ENCODE measurements at places on chromosomes 16 and 17. TPM values are rescaled to one million over a fixed set of nuclear protein-coding genes. Genes with fewer than 3 reads are reported as not detected.

Gene MBTD1
- total RNA-seq = 44.2 TPM

GRCh38 chr17:17229416-17230384 is 7.3 kb downstream of the FLCN start:
- no peak for DNase-seq

Gene DBNDD1
- 6.0 TPM for total RNA-seq

GRCh38 chr17:20562587-20562986 is 16.9 kb upstream of the CDRT15L2 start:
- no peak for DNase-seq

Gene ZFP3
- total RNA-seq = 8.9 TPM

Gene GPR139
- 0.72 TPM for total RNA-seq

DNA sequence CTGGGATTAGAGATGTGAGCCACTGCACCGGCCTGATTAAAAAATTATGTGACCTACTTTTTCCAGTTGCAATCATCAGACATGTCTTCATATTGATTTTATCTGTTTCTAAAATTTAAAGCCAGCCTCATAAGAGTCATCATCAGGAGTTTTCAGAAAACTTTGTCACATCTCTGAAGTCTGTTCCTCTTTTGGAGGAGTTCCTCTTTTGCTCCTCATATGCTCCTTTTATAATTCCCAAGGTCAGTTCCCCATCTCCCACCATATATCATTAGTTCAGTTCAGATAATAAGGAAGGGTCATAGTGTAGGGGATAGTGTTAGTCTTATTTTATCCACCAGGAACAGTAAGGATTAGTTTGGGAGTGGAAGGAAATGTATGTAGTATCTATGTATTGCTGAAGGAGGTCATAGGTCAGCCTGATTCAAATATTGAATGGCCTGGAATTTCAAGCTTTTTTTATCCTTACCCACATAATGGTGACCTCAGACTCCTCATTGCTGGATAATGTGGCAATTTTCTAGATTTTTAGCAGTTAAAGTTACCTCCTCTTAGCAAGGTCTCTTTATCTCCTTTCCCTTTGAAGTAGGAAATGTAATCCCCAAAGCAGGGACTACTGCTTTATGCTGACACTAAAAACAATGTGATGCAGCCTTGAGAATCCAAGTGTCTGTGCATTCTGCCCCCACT is 13.8 kb upstream of the DUSP14 start:
- DNase-seq = no peak

GRCh38 chr16:89705006-89705405 is 3.5 kb upstream of the SPATA2L start:
- DNase-seq = no peak

DNA sequence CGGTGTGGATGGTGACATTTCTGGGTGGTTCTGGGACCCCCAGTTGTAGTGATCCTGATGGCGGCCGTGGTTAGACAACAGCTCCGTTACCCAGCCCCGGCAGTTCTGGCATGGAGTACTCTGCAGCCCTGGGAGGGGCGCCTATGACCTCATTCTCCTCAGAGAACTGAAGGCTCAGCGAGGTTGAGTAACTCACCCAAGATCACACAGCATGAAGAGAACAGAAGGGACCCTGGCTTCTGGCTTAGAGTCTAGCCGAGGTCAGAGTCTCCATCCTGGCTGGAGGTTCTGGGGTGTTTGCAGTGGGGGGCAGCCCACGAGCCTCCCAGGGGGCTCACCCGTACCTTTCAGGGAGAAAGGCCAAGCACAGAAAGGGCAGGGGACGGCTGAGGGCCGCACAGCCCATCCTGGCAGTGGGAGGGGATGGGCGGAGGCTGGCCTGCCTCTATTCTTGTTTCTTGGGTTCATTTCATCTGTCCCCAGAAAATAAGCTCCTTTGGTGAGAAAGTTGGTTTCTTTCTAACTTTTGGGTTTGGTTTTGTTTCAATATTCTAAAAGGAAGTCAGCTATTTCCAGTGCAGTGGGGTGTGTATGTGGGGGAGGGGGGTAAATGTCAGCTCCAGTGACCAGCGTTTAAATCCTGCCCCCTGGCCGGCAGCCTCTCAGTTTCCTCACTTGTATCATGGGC is 13.2 kb downstream of the ZFPM1 start:
- DNase-seq = no peak

Gene ENPP7
- total RNA-seq = not detected

GRCh38 chr16:29729116-29729521 is 16.7 kb downstream of the C16orf54 start:
- no peak for DNase-seq

GRCh38 chr16:52932321-52932720 is 120.4 kb downstream of the CHD9NB start:
- no peak for DNase-seq

Gene KRT39
- total RNA-seq = not detected

DNA sequence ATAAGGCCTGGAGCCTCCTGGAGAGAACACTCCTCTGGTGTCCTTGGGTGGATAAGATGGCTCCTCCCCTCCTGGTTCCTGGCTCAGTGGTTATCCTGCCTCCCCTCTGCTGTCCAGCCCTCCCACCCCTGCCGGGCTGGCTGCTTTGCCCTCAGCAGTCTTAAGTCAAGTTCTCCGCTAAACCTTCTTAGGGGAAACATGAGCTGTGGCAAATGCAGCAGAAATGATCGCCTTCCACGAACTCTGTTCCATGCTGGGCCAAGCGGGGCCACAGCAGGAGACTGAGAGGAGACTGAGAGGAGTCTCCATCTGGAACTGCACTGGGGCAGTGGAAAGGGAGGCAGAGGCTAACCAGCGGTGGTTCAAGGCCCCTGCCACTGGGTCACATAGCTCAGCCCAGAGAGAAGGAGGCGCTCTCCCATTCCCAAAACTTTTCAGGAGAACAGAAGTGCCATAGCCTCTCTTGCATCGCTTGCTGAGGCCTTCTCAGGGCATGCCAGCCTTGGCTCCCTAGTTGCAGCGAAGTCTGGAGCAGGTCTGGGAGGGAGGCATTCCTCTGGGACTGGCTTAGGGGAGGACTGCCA is 26.9 kb downstream of the TNS4 start:
- no peak for DNase-seq

DNA sequence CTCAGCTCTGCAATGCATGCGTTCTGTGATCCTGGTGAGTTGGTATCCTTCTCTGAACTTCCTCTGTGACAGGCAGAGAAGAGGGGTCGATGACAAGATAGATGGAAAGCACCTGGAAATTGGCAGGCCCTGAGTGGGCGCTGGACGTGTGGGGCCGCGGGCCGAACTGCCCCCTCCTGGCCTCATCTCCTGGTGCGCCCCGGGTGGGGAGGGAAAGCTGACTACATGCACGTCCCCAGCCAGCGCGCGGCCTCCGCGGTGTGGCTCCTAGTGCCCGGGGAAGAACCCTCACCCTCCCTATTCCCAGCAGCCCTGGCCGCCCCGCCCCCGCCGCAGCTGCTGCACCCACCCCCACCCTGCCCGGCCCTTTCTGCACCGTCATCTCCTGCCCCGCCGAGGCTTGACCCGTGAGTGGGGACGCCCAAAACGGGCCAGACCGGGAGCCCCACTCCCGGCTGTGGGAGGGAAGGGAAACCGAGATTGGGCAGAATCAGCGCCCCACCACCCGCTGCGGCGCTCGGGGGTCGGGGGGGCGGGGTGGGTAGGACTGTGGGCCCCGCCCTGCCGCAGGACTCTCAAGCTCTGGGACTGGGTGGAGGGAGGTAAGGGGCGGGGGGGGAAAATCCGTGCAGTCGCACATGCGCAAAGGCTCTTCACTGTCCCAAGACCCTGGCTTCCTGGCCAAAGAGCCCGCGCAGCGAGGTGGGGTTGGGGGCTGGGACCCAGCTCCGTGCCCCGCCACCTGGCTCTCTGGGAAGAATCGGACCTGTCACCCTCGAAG is at the start of gene NOL3:
TSS of gene NOL3 (plus strand) at position 371 of the 781 bp plus-strand sequence.
- peak; percentile 55 for DNase-seq

Gene UTS2R
- total RNA-seq = 0.11 TPM

DNA sequence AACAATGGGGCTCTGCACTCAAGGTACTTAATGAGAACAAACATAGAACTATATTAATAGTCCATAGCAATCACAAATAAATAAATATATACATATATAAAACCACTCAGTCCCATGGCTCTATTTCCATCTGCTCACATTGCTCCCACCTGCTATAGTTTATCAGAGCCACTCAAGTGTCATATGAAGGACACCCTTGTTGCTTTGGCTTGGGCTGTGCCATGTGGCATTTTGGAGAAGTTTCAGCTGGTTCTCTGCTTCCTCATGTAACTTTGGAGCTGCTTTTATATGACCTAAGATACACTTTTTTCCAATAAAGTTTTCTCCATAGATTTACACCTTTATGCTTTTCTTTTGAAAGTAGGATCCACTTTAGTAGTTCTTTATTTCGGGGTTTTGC is 126.4 kb downstream of the KCNJ2 start:
- DNase-seq = no peak

DNA sequence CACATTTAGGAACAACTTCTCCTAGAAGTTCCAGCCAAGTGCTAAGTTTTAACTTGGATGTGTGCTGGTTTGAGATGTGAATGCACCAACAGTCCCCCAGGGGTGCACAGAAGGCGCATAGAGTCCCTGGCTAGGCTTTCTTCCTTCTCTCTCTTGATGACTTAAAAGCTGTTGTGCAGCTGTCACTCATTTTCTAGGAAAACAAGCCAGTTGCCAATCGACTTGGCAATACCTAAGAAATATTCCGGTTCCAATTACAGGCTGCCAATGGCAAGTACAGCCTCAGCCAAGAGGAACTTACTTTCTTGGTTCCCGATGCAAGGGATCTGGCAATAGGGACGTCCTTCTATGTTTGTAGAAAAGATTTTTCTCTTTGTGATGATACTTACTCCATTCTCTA is 266.6 kb upstream of the EEF2KMT start:
- DNase-seq = no peak

- DNase-seq = no peak
Observed at GRCh38 chr17:47860386-47860785, 9.4 kb upstream of the SP6 start.

- no peak for DNase-seq
Observed at GRCh38 chr17:7394452-7395191, at the start of gene PLSCR3. Gene PLSCR3 (minus strand): TSS chr17:7394525. CDS start chr17:7394110, 415 bp downstream.

DNA sequence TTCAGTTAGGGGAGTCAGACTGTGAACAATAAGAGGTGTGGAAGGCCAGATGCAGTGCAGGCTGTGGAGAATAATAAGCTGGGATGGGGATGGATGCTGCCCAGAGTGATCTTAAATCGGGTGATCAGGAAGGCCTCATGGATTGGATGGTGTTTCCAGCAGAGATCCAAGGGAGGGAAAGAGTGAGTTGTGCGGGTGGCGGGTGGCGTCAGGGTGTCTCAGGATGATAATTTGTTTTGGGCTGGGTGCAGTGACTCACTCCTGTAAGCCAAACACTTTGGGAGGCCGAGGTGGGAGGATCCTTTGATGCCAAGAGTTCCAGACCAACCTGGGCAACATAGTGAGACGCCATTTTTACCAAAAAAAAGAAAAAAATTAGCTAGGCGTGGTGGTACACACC is 7.9 kb downstream of the CLUAP1 start:
- DNase-seq = no peak

GRCh38 chr17:17084941-17085340 is 42.7 kb downstream of the MPRIP start:
- no peak for DNase-seq

DNA sequence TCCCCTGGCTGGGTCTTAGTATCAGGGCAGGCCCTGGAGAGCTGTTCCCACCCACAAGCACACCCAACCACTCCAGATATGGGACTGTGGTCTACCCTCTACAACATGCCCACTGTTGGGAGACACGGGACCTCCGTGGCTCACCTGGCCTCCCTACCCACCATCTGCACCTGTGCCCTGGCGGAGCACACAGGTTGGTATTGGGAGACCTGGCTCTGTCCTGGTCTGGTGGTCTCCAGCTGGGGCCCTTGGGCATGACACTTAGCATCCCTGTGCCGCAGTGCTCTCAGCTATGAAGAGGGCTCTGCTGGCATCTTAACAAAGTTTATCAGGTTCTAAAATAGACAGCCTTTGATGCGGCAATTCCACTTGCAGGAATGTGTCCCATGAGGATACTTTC is 5.8 kb downstream of the C16orf95 start:
- DNase-seq = no peak

Gene CSNK2A2
- 30.2 TPM for total RNA-seq

- DNase-seq = no peak
Observed at GRCh38 chr16:6453742-6454141, 878.9 kb upstream of the RBFOX1 start.

GRCh38 chr16:89828870-89829629 is 775 bp downstream of the SPIRE2 start:
- peak; percentile 38 for DNase-seq

- DNase-seq = no peak
Observed at GRCh38 chr17:27370776-27371175, 76.9 kb downstream of the WSB1 start.

Gene UMOD
- not detected for total RNA-seq

Data from spinal cord (tissue), 10 donors.